ENCODE measurements at places on chromosomes 2 and 18.

GRCh38 chr18:27582760-27583412 lies 397.8 kb upstream of the CHST9 start:
- no peak for ATAC-seq

GRCh38 chr2:241540771-241541561 lies 17.6 kb upstream of the BOK start:
- peak; percentile 97 for ATAC-seq

DNA sequence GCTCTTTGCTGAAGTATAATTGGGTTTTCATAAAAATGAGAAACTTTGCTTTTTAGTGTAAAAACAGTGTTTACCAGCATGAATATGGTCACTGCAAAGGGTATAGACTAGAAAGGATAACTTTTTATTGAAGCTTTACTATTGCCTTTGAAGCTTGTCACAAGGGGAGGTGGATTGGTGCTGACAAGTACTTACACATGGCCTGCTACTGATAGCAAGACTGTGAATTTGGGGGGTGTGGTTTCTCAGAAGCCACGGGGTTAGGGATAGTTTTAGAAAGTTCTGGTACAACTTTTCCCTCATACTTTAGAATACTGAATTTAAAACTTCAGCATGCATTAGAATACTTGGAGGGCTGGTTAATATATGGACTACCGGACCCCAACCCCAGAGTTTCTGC lies 294.1 kb downstream of the SOCS6 start:
- ATAC-seq: no peak

GRCh38 chr18:43043626-43044025 lies 71.9 kb downstream of the RIT2 start:
- no peak for ATAC-seq

DNA sequence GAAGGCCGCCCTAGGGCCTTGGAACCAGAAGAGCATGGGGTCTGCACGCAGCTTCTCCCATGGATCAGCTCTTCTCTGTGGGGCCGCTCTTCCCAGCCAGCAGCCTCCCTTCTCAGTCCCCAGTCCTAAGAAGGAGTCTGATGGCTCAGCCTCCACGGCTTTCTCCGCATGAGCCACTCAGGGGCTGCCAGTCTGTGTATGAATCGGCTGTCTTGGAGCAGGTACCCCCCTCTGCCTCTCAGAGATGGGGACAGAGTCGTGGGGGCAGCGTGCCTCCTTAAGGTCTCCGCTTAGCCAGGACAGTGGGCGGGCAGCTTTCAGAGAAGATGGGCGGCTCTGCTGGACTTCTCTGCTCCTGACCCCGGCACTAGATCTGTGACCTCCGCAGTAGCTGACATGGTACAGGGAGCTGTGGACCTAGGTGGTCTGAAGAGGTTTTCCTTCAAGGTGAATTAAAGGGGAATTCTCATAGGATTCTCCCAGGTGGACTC lies 21.6 kb downstream of the INPP5D start:
- ATAC-seq: no peak

GRCh38 chr18:48108136-48108535 lies 177.7 kb upstream of the SMAD2 start:
- ATAC-seq: no peak

GRCh38 chr2:75211266-75211770 lies 12.0 kb upstream of the TACR1 start:
- ATAC-seq: no peak

DNA sequence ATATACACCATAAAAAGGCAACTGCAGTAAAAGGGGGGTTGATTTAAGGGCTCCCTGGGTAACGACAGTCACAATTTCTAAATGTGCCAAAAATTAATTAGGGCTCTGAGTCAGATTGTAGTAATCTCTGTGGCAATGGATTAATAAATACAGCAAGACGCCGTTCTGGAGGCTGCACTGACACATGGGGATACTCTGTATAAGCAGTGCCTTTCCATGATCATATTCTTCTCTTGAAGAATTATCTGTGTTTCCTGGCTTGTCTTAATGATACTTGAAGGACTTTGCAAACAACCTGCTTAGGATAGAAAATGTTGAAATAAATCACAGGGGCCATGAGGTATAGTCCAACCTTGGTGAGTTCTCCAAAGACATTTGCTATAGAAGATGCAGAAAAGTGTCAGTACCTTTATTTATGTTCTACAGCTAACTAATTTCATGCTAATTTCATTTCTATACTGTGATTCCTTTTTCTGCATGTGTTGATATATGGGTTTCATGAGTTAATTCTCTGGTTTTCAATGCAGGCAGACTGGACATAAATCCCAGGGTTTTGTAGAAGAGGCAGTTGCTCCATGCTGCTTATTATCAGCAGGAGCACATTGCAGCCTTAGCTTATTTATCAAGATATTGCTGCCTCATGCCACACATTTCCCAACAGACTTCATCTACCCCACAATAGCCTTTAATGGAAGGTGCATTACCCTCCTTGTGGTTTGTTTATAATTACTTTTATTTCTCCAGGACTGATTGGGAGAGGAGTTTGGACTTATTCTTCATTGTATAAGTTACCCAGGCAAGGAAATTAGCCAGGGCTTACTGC lies 54.8 kb downstream of the HNMT start:
- no peak for ATAC-seq

DNA sequence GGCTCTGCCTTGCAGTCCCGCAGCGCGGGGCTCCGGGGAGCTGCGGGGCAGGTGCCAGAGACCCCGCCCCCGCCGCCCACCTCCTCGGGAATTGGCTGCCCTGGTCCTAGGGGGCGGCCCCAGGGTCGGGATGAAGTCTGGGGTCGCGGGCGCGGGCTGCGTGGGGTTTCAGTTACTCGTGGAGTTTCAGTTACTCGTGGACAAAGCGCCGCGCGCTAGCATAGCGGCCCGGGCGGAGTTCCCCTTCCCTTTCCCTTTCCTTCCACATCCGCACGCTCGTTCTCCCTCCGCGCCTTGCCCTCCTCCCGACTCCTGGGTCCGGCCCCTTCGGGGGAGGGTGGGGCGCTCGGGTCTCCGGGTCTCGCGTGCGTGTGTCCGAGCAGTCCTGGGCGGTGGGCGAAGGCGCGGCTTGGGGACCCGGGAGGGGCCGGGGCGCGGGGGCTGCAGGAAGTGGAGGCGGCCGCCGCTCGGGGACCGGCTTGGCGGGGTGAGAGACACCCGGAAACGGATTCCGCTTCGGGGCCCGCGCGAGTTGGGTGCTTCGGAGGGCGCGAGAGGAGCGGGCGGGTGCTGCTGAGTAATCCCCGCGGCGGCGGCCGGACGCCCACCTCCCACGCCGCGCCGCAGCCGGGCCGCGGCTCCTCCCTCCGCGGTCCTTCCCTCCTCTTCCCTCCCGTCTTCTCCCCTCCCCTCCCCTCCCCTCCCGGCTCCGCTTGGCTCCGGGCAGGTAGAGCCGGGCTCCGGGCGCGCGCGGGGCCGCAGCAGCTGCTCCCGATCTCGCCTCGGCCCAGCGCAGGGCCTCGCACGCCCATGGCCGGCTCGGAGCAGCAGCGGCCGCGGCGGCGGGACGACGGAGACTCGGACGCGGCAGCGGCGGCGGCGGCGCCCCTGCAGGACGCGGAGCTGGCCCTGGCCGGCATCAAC lies at the start of gene TTC39C:
TTC39C (plus strand) TSS at position 693 of the 924 bp plus-strand sequence; CDS start at position 811, 118 bp downstream.
- ATAC-seq: peak; percentile 70

DNA sequence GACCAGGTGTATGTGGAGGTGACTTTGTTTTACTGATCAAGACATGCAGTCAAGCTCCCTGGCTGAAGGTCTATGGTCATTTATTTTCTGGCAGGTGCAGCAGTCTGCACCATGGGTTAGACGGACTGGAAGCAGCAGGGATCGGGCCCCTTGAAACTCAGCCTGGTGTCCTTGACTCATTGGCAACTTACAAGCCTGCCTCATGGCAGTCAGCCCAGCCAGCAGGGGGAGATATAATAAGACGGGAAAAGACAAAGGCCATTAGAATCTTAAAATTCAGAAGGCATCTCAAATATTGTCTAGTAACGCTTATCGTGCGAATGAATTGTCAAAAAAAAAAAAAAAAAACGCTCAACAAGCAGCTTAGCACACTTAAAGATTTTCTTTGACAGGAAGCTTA lies 308.2 kb downstream of the EN1 start:
- ATAC-seq: no peak

DNA sequence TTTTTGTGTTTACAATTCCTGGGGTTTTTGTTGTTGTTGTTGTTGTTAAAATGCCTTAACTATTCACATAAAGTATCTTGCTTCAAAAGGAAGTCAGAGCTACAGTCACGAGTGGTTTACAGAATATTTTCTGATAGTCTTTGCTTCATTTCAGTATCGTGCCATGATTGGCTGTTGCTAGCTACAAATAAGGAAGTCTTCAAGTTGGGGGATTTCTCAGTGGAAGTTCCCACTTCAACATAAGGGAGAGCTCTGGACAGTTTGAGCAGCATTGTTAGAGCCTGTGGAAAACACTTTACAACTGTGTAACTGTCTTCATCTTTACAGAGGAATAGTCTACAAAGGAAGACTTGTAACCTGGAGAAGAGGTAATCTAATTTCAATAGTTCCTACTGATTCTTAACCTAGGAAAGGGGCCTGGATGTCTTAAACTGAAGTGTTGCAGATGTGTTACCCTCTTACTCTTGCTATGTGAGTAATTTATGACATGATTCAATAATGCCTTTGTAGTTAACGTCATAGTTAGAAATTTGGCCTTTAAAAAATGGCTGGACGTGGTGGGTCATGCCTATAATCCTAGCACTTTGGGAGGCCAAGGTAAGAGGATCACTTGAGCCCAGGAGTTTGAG lies 23.4 kb upstream of the TANK start:
- ATAC-seq: peak; percentile 62

GRCh38 chr2:37367310-37367709 lies 22.9 kb downstream of the QPCT start:
- no peak for ATAC-seq

DNA sequence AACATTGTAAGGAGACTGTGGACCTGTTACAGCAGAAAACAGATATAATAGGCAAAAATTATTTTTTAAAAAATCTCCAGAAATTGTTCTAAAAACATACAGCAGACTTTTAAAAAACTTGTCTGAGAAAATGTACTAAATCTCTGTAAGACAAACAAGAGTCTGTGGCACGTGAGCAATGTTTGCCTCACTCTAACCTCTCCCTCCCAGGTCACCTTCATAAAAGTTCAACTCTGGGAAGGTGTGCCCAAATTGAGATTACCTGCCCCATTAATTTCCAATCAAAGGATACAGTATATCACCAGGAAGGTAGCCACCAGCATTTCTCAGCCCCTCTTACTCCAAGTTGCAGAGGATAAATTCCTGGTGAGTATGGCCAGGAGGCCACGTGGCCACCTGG lies 992.7 kb downstream of the TMEM182 start:
- no peak for ATAC-seq

- ATAC-seq: no peak
Observed at GRCh38 chr2:187615364-187615763, 61.1 kb upstream of the TFPI start.

GRCh38 chr18:463403-463802 lies 37.1 kb downstream of the COLEC12 start:
- ATAC-seq: no peak

GRCh38 chr2:47569658-47570475 lies 166.9 kb downstream of the MSH2 start:
- peak; percentile 9 for ATAC-seq

GRCh38 chr18:13261661-13262357 lies 43.2 kb downstream of the LDLRAD4 start:
- no peak for ATAC-seq

- no peak for ATAC-seq
Observed at GRCh38 chr2:55460562-55460961, 40.9 kb upstream of the CCDC88A start.

GRCh38 chr2:173451118-173451517 lies 96.4 kb downstream of the CDCA7 start:
- no peak for ATAC-seq

DNA sequence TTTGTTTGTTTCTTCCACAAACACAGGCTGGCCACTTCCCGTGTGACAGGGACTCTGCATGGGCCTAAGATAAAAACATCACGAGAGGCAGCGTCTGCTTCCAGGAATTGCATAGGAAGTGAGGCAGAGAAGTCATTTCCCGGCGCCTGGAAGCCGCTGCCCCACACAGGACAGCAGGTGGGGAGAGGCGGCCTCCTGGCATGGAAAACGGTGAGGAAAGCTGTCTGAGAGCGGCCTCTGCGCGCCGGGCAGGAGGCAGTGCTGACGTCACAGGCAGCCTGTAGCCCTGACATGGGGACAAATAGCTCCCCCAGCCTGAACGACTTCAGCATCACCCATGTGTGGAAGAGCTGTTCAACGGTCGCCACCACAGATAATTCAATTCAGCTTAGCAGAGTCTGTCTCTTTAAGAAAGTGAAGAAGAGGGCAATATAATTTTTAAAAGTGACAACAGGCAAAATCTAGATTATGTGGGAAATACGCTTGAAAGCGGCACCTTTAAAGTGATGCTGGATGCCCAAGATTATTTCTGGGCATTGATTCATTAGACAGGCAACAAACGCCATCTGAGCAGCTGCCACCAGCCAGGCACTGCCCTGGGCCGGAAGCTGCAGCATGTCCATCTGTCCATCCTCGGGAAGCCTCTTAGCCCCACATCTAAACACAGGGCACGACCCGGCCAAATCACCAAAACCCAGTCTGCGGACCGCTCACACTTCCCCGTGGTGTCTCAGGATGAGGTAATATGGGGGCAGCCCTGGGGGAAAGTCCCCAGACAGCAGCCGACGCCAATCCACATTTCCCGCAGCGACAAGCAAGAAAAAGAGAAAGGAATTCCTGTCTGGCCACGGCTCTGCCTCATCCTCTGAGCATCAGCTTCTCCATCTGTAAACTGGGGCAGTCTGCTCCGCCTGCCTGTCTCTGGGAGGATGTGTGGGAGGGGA lies 138.9 kb downstream of the PXDN start:
- ATAC-seq: no peak

DNA sequence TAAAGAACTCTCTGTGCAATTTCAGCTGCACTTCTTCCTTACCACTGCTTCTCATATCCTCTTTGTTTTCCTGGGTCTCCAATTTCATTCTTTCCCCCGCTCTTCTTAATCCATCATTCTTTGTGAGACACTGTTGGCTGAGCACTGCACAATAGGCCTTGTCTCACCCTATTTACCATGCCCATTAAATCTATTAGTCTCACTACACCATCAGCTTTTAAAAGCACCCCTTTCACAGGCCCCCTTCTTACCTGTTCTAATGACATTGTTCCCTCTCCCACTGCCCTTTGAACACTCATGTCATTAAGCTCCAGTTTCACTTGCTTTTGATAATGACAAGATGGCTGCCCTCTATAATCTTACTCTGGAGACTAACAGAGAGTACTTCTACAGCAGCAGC lies 404.1 kb upstream of the ACVR2A start:
- ATAC-seq: no peak

DNA sequence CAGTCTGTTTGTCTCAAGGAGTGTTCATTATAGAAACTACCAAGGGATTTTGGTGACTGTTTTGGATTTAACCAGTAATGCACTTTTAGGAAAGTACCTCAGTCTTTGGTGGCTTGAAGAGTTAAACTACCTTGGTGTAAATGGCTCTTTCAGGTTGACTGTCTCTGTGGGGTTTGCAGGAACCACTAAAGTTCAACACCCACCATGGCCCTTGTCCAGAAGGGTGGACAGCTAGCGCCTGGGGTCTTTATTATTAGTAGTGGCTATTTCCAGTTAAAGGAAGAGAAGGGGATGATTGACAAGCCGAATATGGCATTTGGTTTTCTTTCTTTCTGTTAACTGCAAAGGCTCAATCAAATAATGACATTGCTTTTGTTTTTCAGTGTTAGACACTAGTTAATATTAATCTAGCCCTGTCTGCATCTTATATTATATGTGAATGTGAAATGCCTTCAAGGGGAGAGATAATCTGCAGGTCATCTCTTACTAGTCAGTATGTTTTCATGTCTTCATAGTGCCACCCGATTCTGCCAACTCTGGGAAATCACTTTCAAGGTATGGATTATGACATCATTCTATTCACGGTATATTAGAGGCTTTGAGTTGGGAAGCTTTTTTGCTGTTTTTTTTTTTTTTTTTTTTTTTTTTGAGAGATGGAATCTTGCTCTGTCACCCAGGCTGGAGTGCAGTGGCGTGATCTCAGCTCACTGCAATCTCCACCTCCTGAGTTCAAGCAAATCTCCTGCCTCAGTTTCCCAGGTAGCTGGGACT lies 56.4 kb downstream of the MAP4K4 start:
- no peak for ATAC-seq
